ENCODE measurements at places on chromosomes 2 and 18.

DNA sequence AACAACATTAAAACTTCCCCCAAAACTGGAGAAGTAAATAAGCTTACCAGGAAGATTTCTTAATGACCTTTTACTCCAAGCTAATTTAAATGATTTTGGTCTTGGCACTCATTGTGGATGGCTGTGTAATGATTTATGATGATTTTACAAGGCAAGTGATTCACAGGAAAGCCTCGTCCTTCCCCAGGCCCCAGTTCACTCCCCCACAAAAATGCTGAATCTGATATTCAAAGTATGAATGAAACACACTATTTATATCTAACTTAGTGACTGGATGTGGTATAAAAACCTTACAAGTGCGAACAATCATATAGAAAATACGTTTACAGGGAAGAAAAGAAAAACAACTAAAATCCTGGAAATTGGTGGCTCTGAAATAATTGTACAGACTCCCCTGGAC lies 49.8 kb downstream of the ZNF516 start:
- peak; percentile 99 for DNase-seq

DNA sequence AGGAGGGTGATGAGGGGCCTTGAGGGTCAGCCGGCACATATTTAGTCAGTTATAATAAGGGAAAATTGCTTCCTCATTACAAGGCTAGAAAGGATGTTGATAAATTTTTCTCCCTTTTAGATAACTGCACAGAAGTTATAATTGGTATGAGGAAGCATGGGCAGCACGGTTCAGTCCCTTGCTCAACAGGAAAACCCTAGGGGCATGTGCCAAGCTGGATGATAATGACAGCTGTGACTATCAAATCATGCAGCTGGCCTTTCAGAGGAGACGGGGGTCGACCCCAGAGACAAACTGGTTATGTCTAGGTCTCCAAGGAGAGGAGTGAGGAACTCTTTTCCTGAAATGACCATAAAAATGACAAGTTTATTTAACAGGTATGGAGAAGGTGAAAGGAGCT lies 448.1 kb upstream of the VRK2 start:
- DNase-seq: no peak

DNA sequence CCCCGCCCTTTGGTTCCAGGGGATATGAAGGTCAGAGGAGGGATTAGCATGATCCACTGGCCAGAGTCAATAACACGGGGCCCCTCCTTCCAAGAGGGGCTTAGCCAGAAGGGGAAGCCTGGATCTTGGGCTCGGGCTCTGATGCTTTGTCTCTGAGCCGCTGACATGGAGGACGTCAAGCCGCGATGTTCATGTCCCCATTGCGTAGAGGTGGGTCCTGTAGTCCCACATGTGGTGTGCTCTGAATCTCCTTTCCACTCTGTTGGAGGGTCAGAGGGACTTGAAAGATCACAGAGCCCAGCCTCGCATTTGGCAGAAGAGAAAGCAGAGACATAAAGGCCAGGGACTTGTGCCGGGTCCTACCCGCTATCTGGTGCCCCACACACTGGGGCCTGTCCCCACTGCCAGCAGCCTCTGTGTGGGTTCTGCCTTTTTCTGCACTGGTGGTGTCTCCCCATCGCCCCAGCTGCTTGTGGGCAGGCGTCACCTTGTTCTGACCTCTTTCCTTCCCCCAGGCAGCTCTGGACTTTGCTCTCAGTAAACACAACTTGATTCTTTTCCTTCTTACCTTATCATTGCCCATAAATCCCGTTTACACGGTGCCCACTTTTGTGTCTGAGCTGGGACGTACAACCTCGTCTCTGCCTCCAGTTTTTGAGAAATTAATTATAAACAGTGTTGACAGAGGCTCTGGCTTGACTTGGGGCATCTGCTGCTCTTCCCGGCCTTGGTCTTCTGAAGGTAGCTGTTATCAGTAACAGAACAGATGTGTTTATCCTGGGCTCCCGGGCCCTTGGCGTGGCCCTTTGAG lies 48.8 kb downstream of the SH3BP4 start:
- peak; percentile 35 for DNase-seq

- no peak for DNase-seq
Observed at GRCh38 chr2:13611939-13612338, 895.2 kb downstream of the TRIB2 start.
